ENCODE measurements at places on chromosomes 2 and 18. TPM values are rescaled to one million over a fixed set of nuclear protein-coding genes. Genes with fewer than 3 reads are reported as not detected.

DNA sequence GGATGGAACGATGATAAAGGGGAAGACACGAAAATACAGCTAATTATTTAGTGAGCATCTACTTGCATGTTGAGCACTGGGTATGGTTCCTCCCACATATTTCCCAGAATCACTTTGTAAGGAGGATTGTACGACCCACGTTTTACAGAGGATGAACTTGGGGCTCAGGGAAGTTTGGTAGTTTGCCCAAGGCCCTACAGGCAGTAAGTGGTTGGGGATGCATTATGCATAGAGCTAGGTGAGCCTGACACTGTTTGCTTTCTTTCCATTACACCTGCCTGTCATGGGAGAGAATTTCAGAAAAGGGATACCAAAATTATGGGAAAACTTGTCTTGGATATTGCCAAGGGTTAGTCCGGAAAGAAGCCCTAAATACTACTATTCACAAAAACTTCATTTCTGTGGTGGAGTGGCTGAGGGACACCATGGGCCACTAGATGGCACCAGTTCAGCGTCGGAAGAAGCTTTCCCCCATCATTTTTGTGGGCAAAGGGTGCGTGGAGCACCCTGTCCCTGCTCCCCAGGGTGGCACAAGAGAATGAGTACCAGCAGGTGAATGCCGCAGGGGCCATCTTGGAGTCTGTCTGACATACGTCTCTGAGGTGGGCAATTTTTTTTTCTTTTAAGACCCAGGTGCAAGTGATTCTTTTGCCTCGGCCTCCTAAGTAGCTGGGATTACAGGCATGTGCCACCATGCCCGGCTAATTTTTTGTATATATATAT is 23.5 kb upstream of the C18orf32 start:
- no peaks in the 10 kb centered on the region for H3K27me3 ChIP-seq
- no peak overlapping the region for H3K27ac ChIP-seq
- no peak overlapping the region for H3K4me3 ChIP-seq
- 0 out of 2 replicates have a peak, but pooled peaks cover 11% of the 10 kb centered on the region for H3K4me1 ChIP-seq
- DNase-seq: no peak
- no peaks in the 10 kb centered on the region for H3K36me3 ChIP-seq

GRCh38 chr2:29962922-29963321 is 41.5 kb upstream of the ALK start:
- no peak for DNase-seq
- no peaks in the 10 kb centered on the region for H3K4me1 ChIP-seq
- peaks cover 17% of the 10 kb centered on the region for H3K27me3 ChIP-seq
- no peaks in the 10 kb centered on the region for H3K36me3 ChIP-seq

DNA sequence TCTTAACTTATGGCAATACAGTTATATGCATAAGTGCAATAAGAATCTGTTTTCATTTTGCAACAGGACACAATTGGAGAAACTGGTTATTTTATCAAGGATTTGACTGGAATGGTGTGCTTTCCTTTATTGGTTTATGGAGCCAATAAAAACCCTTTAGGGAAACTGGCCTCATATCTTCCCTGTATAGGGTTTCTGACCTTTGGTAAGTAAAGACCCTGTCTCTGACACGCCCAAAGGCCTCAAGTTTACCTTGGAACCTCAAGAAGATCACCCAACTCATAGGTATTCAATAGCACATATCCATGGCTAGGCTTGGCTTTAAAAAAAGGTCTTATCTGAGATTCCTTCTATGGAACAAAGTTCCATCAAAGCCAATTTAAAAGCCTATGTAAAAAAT is 11.2 kb downstream of the HAAO start:
- H3K27ac ChIP-seq: no peak overlapping the region
- H3K27me3 ChIP-seq: no peaks in the 10 kb centered on the region
- H3K36me3 ChIP-seq: no peaks in the 10 kb centered on the region

- peaks cover 80% of the 10 kb centered on the region for H3K36me3 ChIP-seq
- no peak for DNase-seq
- H3K27ac ChIP-seq: peak overlapping the region; percentile 3
These were observed 21.7 kb downstream of the LBH start for GRCh38 chr2:30252723-30253701.

GRCh38 chr2:65503746-65504145 is 71.3 kb upstream of the SPRED2 start:
- no peak overlapping the region for H3K4me3 ChIP-seq
- H3K4me1 ChIP-seq: no peaks in the 10 kb centered on the region

- no peak overlapping the region for H3K27ac ChIP-seq
- H3K4me3 ChIP-seq: no peak overlapping the region
- 0 out of 2 replicates have a peak, but pooled peaks cover 2% of the 10 kb centered on the region for H3K27me3 ChIP-seq
- H3K36me3 ChIP-seq: no peaks in the 10 kb centered on the region
These were observed 109.4 kb downstream of the AOX1 start for GRCh38 chr2:200695191-200695590.

DNA sequence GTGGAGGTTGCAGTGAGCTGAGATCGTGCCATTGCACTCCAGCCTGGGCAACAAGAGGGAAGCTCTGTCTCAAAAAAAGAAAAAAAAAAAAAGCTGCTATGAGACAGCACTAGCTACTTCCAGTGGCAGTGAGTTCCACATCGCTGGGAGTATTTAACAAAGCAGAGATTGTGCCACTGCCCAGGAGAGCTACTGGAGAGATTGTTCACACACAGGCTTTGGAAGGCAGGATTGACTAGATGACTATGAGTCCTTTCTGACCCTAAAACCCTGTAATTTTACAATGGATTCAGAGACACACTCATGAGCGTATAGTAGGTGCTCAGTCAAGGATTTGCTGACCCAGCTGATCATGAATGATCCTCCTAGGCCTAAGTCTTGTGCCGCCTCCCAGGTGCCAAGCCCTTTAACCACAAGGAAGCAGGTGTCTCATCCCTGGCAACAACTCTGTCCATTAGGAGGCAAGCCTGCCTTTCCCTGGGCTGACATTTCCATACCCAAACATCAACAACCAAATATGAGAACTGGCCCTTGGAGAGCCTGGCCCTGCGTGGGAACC is 45.0 kb upstream of the ODC1 start:
- H3K27me3 ChIP-seq: no peaks in the 10 kb centered on the region
- DNase-seq: no peak
- peaks cover 27% of the 10 kb centered on the region for H3K4me1 ChIP-seq
- H3K36me3 ChIP-seq: no peaks in the 10 kb centered on the region
- H3K27ac ChIP-seq: peak overlapping the region; percentile 20

GRCh38 chr18:60982928-60983327 is 350.3 kb upstream of the CDH20 start:
- no peak overlapping the region for H3K4me3 ChIP-seq
- no peak overlapping the region for H3K27ac ChIP-seq
- no peak for DNase-seq
- H3K4me1 ChIP-seq: peaks cover 21% of the 10 kb centered on the region

DNA sequence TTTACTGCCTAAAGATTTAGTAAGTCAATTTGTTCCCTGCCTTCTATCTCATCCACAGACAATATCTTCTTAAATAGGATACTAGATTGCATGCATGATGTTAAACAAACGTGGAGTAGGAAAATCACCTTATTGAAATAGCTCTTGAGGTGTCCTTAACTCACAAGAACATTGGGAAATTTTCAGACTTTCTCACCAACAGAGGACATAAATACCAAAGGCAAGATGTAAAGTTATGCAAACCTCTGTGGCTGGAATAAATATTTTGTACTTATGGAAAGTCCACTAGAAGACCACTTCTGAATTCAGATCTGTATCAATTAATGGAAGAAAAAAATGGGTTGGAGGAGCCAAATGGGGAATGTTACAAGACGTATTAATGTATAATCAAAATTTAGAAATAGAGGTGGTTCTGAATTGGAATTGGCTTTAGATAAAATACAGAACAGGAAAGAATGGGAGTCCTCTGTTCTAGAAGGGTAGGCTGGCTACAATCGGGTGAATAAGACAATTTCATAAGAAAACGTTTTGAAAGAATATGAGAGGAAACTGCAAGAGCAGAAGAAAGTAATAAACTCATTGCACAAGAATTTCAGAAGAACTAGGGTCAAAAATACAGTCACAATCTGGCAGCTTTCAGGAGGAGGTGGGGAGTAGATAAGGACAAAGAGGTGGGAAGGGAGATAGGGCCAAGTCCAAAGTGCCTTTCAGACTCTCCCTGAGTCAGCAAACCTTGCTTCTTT is 69.3 kb upstream of the FN1 start:
- no peak for DNase-seq
- H3K4me3 ChIP-seq: no peak overlapping the region
- no peaks in the 10 kb centered on the region for H3K27me3 ChIP-seq
- no peaks in the 10 kb centered on the region for H3K4me1 ChIP-seq
- H3K36me3 ChIP-seq: no peaks in the 10 kb centered on the region

DNA sequence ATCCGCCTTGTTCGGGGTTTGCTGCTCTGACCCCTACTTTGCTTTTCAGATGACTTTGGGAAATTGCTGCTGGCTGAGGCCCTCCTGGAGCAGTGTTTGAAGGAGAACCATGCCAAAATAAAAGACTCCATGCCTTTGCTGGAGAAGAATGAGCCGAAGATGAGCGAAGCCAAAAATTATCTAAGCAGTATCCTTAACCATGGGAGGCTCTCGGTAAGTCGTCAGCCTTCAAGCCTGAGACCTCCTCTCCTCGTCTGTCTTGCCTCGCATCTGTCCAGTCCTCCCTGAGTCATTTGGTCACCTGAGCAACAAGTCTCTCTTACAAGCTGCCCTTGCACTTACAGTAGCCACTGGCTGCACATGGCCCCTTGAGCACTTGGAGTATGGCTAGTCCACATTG is 34.7 kb upstream of the MCFD2 start:
- DNase-seq: no peak
- H3K36me3 ChIP-seq: peaks cover 47% of the 10 kb centered on the region
- H3K4me1 ChIP-seq: peaks cover 14% of the 10 kb centered on the region
- no peak overlapping the region for H3K4me3 ChIP-seq
- H3K27ac ChIP-seq: no peak overlapping the region
- no peaks in the 10 kb centered on the region for H3K27me3 ChIP-seq

GRCh38 chr2:197614532-197614931 is 60.9 kb downstream of the RFTN2 start:
- H3K27ac ChIP-seq: no peak overlapping the region
- H3K4me3 ChIP-seq: no peak overlapping the region

GRCh38 chr2:64998658-64999061 is 9.5 kb downstream of the SLC1A4 start:
- H3K36me3 ChIP-seq: no peaks in the 10 kb centered on the region
- H3K4me1 ChIP-seq: peaks cover 12% of the 10 kb centered on the region
- H3K4me3 ChIP-seq: no peak overlapping the region
- DNase-seq: peak; percentile 71
- H3K27ac ChIP-seq: peak overlapping the region; percentile 56
- no peaks in the 10 kb centered on the region for H3K27me3 ChIP-seq

GRCh38 chr2:154698296-154698720 is at the start of gene KCNJ3:
Gene KCNJ3 (plus strand): TSS chr2:154698695. CDS start chr2:154698776, 81 bp downstream.
- no peak within 1 kb of the TSS for H3K4me3 ChIP-seq
- no peak within 1 kb of the TSS for H3K27ac ChIP-seq
- H3K4me1 ChIP-seq: no peaks in the 10 kb centered on the region
- no peaks in the 10 kb centered on the region for H3K36me3 ChIP-seq
- DNase-seq: no peak

DNA sequence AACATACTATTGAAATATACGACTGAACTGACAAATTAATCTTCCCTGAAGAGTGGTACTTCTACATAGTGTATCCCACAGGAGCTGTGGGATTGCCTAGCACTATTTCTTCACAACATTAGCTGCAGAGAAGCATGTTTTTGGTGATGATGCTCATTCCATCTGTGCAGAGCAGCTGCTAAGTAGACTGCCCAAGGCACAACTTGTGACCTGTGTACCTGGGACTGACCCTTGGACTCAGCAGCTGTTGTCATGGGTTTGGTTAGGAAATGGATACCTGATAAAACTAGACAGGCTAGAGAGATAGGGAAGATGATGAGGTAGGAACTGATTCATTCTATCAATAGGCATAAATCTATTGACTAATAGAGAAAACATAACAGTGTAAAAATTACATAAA is 1204.0 kb downstream of the DSC3 start:
- H3K4me3 ChIP-seq: no peak overlapping the region
- H3K4me1 ChIP-seq: no peaks in the 10 kb centered on the region
- no peaks in the 10 kb centered on the region for H3K27me3 ChIP-seq
- H3K36me3 ChIP-seq: no peaks in the 10 kb centered on the region
- DNase-seq: no peak
- H3K27ac ChIP-seq: no peak overlapping the region

The MAP3K2 gene
- 41.7 TPM for total RNA-seq

The SERPINB5 gene
- not detected for total RNA-seq

The GPR35 gene
- 0.13 TPM for total RNA-seq

The FIGN gene
- total RNA-seq: 2.4 TPM

The OSR1 gene
- 1.9 TPM for total RNA-seq

The DYSF gene
- total RNA-seq: 17.2 TPM

The ABHD1 gene
- total RNA-seq: not detected

The C1GALT1C1L gene
- 1.1 TPM for total RNA-seq

The TUBA3E gene
- not detected for total RNA-seq

Measured in SJSA1 (cell line).